Right renal cortex interstitium (tissue), 3 donors: ENCODE measurements at places on chromosomes 3 and 15.
A peak's percentile ranks its signal among the peaks of the same experiment; 100 is the strongest.

GRCh38 chr15:100115711-100116090 is 226.1 kb downstream of the ADAMTS17 start:
- DNase-seq = no peak

GRCh38 chr3:151644986-151645385 is 88.7 kb upstream of the AADACL2 start:
- no peak for DNase-seq

- DNase-seq = no peak
These were observed 16.8 kb upstream of the CHD2 start for GRCh38 chr15:92883163-92883875.

- no peak for DNase-seq
These were observed 213.2 kb upstream of the ARRDC4 start for GRCh38 chr15:97747342-97747741.

GRCh38 chr3:114659109-114660061 is 365.6 kb downstream of the TIGIT start:
- DNase-seq = no peak

DNA sequence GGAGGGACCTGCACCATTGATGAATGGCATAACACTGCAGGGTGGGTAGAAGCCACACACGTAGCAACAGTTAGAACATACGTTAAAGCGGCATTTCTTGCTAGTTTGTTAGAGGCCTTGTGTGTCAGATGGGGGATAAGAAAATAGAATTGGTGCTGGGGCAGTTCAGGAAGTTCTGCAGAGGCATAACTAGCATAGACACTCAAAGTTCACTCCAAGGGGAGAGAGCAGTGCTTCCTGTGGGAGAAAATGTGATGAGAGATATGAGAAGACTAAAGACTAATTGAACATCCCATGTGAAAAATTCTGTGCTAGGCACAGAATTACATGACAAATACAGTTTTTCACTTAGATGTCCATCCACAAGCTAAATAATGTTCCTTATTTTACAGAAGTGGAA is 327.1 kb downstream of the ZNF621 start:
- DNase-seq = no peak

- peak; percentile 42 for DNase-seq
These were observed 64.6 kb downstream of the EEFSEC start for GRCh38 chr3:128217702-128218547.

GRCh38 chr15:62653122-62653521 is 389.4 kb upstream of the TPM1 start:
- no peak for DNase-seq

- DNase-seq = no peak
These were observed 58.0 kb downstream of the MCF2L2 start for GRCh38 chr3:183370391-183370790.

- no peak for DNase-seq
These were observed 583 bp downstream of the IL17RE start for GRCh38 chr3:9903238-9903624.

GRCh38 chr3:116815831-116816588 is 106.4 kb downstream of the TUSC7 start:
- no peak for DNase-seq

DNA sequence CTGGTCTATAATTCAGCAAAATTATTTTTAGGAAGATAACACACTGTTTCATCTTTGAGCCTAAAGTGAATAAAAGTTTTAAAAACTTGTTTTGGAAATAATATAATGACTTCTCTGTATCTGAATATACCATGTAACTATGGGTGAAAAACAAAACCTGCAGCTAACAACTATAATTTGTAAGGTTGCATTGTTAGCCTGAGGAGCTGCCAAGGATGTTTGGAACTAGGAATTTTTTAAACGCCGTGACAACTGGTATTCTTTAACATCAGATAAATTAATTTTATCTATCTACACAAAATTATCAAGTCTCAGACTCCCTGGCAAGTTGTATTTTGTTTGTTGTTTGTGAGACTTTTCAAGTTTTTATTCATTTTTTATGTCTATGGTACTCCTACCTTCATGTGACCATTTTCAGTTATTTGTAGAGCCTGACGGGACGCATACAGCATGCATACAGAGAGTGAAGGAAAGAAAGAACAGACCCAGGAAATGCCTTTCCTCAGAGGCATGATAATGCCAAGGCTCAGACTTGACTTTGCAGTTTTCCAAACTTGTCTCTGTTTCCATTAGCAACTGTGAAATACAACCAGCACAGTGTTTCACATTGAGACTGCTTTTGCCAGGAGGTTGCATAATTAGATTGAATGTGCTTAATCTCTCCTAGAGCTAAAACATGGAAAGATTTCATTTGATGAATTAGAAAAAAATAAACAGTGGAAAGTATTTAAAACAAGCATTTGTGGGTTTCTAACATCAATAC is 60.8 kb upstream of the ARHGEF26 start:
- no peak for DNase-seq

DNA sequence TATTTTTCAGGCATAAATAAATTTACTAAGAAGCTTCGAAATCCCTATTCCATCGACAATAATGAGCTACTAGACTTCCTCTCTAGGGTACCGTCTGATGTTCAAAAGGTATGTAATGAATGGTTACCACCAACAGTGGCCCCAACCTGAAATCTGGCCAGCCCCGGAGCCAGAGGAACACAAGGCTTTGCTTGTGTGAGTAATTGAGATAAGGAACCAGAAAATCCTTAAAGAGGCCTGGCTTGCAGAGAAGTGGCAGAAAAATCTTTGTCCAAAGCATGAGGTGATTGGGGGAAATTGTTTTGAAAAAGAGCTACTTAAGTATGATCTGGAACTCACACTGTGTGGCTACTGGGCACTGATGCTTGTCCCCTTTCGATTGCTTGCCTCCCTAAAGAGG is 245.3 kb downstream of the MCTP2 start:
- DNase-seq = no peak

DNA sequence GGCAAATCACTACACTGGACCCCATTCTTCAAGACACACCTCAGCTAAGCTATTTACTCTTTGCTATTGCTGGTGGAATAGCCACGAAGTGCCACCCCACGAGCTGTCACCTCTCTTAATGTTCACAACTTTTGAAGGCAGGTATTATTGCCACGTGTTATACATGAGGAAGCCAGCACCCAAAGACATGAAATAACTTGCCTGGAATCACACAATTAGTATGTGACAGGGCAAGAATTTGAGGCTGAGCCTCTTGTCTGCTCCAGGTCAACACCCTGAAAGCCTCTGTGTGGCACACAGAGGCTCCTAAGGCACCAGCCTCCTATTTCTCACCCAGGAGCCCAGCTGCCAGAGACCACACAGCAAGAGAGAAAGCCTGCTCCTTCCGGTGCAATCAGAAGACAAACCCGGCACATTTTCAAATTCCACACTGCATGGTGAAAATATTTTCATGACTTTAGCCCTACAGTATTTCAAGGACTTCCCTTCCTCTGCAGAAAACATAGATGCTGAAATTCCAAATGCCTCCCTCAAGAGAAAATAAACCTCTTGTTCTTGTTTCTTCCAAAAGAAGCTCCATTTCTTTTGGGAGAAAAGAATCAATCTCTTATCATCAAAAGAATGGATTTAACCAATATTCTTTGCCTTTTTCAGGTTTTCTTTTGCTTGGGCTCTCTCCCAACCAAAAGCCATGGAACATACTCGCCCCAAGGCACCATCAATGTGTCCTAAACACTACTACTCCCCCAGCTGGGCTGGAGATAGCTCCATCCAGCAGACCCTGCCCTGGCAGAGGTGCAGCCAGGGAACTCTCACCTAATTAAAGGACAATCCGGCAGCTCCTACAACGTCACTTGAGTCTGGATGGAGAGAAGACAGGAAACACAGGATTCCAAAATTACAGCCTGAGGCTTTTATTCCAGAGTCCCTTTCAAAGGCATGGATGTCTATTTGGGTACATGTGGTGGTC is 84.7 kb upstream of the THBS1 start:
- DNase-seq = no peak

DNA sequence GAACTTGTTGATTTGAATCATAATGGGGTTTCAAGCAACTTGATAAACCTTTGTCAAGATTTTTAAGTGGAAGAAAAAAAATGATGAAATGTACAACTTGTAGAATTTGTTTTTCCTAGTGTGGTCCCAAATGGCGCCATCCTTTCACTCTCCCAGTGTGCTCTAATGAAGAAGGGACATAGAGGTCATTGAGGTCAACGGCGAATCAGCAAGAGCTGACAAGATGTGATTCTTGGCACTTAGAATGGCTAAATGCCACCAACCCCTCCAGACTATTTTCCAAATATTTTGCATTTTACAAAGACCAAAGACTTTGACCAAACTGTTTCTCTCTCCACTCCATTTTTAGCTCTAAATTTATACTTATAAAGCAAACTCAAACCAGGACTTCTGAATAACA is 320.2 kb upstream of the MME start:
- DNase-seq = no peak

DNA sequence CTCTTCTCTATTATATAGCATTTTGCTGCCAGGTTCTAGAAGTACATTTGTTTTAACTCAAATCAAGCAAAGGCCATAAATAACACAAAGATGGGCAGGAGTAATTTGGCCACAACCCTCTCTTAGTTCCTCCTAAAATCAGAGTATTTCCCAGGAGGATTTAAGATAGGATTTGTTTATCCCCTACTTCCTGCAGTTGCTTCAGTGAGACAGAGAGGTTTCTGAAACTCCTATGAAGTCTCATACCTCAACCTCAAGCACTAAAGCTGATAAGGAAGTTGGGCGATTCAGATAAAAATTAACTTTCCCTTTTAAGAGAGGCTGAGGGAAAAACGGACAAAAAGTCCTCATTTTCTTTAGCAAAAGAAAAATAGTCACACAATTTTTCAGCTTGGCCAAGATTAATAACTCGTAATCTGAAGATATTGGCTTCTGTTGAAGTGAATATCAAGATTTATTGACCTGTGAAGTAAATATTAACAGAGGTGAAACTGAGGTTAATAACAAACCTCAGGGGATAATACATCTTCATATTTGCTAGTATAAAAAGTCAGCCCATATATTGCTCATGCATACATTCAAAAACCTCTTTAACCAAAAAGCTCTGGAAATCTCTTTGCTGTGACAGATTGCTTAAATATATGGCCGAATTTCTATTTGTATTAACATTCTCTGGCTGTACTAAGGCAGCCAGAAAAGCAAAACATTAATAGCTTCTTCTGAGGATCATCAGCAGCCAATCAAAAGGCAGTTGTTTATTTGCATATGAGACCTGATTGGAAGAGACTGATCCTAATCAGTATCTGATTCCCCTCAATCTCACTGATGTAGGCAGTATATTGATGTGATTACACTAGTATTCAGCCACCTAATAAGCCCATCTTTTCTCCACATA is 90.6 kb upstream of the GADL1 start:
- DNase-seq = no peak

GRCh38 chr3:171898192-171898591 is 55.0 kb downstream of the TMEM212 start:
- no peak for DNase-seq

DNA sequence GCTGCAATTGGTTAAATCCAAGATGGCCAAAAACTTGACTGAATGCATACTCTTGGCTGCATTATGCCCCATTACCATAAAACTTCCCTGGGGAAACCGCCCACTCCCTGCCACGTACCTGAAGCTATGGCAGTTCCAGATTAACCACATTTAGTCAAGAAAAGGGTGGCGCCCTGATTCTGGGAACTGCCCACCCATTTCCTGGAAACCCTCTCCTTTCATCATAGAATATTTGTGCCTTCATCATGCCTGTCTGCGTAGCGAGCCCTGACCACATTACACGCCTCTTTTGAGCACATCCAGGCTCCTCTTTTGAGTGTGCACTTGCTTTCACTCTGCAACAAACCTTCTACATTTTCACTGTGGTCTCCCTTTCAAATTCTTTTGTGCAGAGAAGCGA is 5.2 kb downstream of the LINS1 start:
- no peak for DNase-seq

- no peak for DNase-seq
These were observed 108.0 kb downstream of the BBX start for GRCh38 chr3:107630779-107631178.

- no peak for DNase-seq
These were observed 692 bp upstream of the C15orf39 start for GRCh38 chr15:75200765-75201615.

- DNase-seq = no peak
These were observed 99.9 kb upstream of the MLF1 start for GRCh38 chr3:158470944-158471638.

DNA sequence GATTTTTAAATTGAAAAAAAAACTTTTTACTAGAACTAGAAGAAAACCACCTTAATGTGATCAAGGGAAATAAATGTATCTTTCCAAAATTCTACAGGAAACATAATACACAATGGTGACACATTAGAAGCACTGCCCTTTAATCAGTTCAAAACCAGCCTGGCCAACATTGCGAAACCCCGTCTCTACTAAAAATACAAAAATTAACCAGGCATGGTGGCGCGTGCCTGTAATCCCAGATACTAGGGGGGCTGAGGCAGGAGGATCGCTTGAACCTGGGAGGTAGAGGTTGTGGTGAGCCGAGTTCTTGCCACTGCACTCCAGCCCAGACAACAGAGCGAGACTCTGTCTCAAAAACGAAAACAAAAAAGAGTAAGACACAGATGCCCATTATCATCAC is 134.5 kb downstream of the TBC1D5 start:
- no peak for DNase-seq

DNA sequence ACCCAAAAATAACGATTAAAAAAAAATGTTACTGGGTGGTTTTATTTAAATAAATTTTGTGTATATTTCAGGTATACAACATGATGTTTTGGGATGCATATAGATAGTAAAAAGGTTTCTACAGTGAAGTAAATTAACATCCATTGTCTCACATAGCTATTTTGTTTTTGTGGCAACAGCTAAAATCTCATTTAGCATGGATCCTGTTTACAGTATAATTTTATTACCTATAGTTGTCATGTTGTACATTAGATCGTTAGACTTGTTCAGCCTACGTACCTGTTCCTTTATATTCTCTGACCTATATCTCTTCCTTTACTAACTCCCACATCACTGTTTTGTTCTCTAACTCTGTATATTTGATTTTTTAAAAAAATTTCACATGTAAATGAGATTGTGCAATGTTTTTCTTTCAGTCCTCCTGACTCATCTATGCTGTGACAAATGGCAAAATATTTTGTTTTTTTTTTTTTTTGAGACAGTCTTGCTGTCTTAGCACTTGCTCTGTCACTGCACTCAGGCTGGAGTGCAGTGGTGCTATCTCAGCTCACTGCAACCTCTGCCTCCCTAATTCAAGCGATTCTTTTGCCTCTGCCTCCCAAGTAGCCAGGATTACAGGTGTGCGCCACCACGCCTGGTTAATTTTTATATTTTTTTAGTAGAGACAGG is 45.6 kb downstream of the OIP5 start:
- DNase-seq = no peak

- DNase-seq = no peak
These were observed 10.0 kb downstream of the ARMC8 start for GRCh38 chr3:138197058-138197457.

DNA sequence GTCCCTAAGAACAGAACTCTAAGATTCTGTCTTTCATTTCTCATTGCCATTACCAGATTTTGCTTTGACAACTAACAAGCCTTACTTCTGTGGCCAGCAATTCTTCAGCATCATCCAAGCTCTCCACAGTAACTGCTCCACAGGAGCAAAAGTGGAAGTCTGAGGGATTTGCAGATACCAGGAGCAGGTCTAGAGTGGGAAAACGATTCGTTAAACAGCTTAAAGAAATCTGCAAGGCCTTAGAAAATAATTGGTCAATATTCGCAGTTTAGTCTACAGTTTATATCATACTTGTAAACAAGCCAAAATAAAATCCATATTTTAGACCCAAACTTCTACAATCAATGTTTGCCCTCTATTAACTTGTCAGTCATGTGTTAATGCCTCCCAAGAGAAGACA is 24.1 kb downstream of the MYH15 start:
- DNase-seq = no peak

- DNase-seq = no peak
These were observed 121.3 kb downstream of the THRB start for GRCh38 chr3:24373198-24373959.

- no peak for DNase-seq
These were observed 24.3 kb downstream of the CDAN1 start for GRCh38 chr15:42712584-42712983.
